Tongue (tissue), 3 donors: ENCODE measurements at places on chromosomes 3 and 15. TPM values are rescaled to one million over a fixed set of nuclear protein-coding genes. Genes with fewer than 3 reads are reported as not detected.
A peak's percentile ranks its signal among the peaks of the same experiment; 100 is the strongest.

DNA sequence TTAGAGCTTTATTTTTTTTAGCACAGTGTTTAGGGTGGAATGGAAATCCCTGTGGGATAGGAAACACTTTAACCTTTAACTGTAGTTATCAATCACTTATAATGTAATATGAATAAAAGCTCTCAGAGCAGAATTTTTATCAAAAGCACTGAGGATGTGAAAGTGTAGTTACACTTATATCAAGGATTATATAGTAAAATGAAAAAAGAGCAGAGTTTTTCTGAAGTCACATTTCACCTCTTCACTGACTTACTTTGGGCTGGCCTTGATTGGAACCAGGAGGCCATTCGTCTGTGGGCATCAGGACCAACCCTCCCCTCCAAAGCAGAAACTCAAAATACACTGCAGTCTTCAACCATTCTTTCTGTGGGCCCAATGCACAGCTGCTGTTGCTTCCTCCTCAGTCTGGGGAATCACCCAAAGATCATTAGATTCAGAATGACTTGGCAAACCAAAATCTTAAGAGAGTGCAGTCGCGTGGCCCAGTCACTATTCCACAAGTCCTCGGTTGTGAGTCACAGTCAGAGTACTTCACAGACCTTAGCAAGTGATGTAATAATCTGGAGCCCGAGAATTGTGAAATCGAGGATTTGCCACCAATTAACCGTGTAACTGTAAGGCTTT lies 132.6 kb upstream of the COL8A1 start:
- DNase-seq, result no peak

DNA sequence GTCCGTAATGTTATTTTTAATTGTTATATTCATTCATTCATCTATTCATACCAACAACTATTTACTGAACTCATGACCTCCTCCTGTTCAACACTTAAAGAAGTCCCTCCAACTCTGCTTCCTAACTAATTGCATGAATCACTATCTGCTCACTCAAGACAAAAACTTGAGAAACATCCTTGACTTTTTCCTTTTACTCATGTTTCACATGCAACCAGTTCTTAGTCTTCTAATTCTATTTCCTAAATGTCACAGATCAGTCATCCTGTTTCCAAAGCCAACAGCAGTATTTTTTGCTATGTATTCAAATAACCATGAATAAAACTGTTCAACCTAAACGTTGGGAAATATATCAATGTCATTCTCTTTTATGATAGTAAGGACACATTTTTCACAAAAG lies 124.6 kb upstream of the GBE1 start:
- DNase-seq, result no peak

- DNase-seq, result no peak
Measured at GRCh38 chr3:80215191-80215590, 447.4 kb upstream of the ROBO1 start.

GRCh38 chr3:172106989-172107388 lies 67.6 kb downstream of the FNDC3B start:
- no peak for DNase-seq

- DNase-seq, result no peak
Measured at GRCh38 chr3:142355692-142356091, 92.1 kb downstream of the XRN1 start.

DNA sequence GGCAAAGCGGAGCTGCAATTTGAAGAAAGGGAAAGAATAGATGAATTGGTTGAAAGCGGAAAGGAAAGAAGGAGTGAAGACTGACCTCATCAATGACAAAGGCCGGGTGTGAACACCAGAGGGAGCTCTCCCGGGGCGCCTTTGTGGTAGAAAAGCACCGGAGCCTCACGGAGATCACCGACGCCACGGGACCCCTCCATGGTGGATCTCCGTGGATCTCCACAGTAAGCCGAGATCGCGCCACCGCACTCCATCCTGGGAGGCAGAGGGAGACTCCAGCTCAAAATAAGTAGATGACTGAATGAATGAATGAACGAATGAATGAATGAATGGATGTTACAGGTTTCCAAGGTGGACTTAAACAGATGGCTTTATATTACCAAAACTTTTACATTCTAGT lies 25.0 kb downstream of the GPR160 start:
- DNase-seq, result no peak

- DNase-seq, result no peak
Measured at GRCh38 chr3:152480282-152480953, 211.7 kb downstream of the MBNL1 start.

- no peak for DNase-seq
Measured at GRCh38 chr3:138219255-138219654, 32.2 kb downstream of the ARMC8 start.

GRCh38 chr15:27046880-27047279 lies 75.9 kb downstream of the GABRG3 start:
- no peak for DNase-seq

GRCh38 chr15:35019404-35020327 lies 31.6 kb upstream of the ZNF770 start:
- DNase-seq, result no peak

- no peak for DNase-seq
Measured at GRCh38 chr15:93861413-93861812, 369.9 kb upstream of the MCTP2 start.

- DNase-seq, result peak; percentile 63
Measured at GRCh38 chr15:76576523-76577279, 240.1 kb downstream of the ISL2 start.

GRCh38 chr15:96171853-96172296 lies 158.6 kb upstream of the NR2F2 start:
- DNase-seq, result no peak

- no peak for DNase-seq
Measured at GRCh38 chr3:101950510-101950909, 101.2 kb downstream of the NFKBIZ start.

DNA sequence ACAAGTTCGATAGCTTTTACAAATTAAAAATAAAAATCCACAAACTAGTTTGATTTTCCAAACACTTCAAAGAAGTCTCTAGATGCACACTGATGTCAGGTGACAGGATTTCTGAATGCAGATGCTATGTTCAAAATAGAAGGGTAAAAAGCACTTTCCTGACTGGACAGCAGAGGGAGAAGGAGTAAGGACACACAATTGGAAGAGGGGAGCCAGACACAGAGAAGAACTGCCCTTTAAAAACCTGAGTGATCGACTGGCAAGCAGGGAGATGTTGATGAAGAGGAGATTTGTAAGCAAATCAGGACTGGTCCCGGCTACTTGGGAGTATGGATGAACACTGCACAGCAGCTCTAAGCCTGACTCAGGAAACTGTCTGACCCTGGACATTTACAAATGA lies 612.8 kb downstream of the MAGI1 start:
- DNase-seq, result no peak

GRCh38 chr15:72174551-72175165 lies 22.9 kb downstream of the GRAMD2A start:
- DNase-seq, result no peak

DNA sequence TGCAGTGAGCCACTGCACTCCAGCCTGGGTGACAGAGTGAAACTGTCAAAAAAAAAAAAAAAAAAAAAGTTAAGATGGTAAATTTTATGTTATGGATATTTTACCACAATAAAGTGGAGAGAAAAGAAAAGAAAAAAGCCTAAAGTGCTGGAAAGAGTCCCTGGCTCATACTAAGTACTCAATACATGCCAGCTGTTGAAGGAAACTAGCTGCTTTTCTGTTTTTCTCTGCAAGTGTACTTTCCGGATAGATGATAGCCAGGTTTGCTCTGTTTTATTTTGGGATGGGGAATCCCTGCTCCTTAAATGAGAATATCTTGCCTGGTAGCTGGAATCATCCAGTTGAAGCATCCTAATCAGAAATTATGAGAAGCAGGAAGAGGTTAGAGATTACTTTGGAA lies 10.9 kb downstream of the EID1 start:
- no peak for DNase-seq

- no peak for DNase-seq
Measured at GRCh38 chr15:23416349-23417276, 30.4 kb downstream of the GOLGA6L2 start.

DNA sequence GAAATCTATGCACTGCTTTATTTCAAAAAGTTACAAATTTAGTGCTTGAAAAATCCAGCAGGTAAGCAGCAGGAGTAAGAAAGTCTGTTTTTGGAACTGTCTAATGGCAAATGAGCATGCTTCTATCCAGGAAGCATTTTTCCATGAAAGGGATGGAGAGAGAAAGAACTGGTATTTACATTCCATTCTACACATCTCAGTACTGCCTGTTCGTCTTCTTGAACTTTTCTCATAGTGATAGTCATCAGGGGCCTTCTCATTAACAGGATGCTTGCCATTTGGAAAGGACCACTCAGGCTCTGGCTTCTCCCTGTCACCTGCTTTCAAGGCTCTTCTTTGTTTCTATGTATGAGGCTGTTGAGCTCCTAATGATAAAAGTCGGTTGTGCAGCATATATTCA lies 267.3 kb upstream of the IL12A start:
- DNase-seq, result no peak

GRCh38 chr3:8324747-8325146 lies 176.9 kb upstream of the LMCD1 start:
- no peak for DNase-seq

GRCh38 chr15:33852570-33852969 lies 115.7 kb upstream of the CHRM5 start:
- no peak for DNase-seq

DNA sequence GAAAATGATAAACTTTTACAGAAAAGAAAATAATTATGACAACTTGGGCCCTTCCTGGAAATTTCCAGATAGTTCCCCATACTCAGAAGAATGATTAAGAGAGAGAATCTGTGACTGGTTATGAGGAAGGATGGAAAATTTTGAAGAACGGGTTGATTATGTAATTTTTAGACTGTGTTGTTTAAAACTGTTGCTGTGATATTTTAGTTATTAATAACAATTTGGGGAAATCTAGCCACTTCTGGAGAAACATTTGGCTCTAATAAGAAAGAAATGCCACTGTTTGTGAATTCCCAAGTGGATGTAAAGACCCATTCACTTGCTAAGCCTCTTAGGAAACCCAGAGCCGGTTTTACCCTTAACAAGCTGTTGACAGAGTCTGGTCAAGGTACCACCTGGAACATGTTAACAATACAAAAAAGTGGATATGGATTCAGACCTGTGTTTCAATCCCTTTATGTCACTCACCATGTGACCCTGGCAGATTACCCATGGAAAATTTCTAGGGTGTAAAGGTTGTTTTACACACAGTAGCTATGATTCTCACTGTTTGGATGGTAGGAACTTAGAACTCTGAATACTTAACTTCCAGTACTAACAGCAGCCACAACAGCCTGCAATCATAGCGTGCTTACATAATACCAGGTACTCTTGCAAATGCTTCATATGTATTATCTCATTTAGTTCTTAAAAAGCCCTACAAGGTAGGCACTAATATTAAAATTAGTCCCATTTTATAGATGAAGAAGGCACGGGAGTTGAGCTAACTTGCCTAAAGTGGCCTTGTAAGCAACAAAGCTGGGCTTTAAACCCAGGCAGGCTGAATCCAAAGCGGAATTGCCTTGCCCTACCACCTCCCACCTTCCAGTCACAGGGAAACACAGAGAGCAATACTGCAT lies 32.0 kb downstream of the ZBTB38 start:
- no peak for DNase-seq

GRCh38 chr3:43785551-43785950 lies 94.8 kb downstream of the ABHD5 start:
- DNase-seq, result no peak

The ZNF860 gene
- total RNA-seq, result 1.9 TPM

The C3orf85 gene
- not detected for total RNA-seq

The SLC12A1 gene
- not detected for total RNA-seq

The ATP10A gene
- 6.5 TPM for total RNA-seq

The ECE2 gene
- total RNA-seq, result not detected

The POLG gene
- total RNA-seq, result 44.7 TPM

The PAQR5 gene
- 0.92 TPM for total RNA-seq

The IGSF10 gene
- total RNA-seq, result 15.3 TPM

The KNG1 gene
- total RNA-seq, result not detected

The CKMT1A gene
- total RNA-seq, result 0.31 TPM
